Hippocampal formation (tissue), 2 donors: ENCODE measurements at places on chromosomes 12 and 14.
A peak's percentile ranks its signal among the peaks of the same experiment; 100 is the strongest.

DNA sequence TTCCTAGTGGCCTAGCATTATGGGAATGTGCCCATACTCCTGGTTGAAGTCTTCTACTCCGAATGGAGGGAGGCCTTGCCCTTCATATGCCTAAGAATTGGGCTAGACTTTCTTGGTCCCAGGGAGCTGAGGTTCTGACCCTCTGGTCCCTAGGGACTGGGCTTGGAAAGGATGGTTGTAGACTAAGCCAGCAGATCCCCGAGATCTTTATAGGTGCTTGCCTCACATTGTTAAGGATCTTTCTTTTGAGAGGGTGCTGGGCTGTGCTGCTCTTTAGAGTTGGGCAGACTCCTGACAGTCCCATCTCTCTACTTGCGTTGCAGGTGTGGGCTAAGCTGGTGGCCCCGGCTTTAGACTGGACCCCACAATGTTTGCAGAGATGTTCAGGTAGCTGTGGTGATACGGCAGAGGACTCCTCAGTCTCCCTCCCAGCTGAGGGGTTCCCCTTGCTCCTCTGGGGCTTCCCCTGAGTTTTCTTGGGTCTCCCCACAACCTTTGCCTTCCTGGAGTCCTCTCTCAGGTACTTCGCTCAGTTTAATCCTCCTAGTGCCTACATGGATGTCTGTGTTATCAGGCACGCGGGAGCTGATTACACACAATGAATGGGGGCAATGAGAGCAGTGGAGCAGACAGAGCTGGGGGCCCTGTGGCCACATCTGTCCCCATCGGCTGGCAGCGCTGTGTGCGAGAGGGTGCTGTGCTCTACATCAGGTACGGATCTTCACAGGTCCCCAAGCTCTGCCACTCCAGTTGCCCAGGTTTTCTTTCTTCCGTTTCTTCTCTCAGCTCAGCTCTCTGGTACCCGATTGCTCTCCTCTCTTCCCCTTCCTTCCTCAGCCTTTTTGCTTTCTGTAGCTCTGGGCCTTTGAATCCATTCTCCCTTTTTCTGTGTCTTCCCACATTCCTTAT lies 1.3 kb downstream of the MBD6 start:
- no peak for DNase-seq

- DNase-seq, result no peak
Measured at GRCh38 chr14:45757655-45758054, 504.7 kb upstream of the MIS18BP1 start.

DNA sequence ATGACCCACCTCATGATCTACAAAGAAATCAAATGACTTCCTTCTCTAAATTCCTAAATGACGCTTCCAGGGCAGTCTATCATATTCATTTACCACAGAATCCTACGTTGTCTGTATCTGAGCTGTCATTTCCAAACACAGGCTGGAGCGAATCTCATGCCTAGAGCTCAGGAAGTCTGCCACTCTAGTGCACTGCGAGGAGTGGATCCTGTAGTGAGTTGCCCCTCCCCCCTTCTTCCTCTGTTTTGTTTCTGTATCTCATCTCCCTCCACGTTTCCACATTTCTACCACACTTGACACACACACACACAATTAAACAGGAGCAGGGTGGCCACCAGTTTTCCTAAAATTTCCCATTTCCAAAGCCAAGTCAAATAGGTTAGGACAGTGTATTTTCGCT lies 415.4 kb upstream of the PRICKLE1 start:
- no peak for DNase-seq

DNA sequence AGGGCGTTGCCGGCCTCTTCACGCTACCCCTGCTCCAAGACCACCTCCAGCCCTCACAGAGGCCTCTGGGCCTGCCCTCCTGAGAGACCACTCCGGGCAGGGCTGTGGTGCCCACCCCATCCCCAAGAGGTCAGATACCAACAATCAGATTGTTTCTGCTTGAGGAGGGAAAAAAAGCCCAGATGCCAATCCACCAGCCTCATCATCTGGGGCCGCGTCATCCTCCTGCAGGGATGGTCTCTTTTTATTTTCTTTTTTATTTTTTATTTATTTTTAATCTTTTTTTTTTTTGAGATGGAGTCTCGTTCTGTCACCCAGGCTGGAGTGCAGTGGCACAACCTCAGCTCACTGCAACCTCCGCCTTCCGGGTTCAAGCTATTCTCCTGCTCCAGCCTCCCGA lies 93.4 kb downstream of the FBXL14 start:
- DNase-seq, result no peak

DNA sequence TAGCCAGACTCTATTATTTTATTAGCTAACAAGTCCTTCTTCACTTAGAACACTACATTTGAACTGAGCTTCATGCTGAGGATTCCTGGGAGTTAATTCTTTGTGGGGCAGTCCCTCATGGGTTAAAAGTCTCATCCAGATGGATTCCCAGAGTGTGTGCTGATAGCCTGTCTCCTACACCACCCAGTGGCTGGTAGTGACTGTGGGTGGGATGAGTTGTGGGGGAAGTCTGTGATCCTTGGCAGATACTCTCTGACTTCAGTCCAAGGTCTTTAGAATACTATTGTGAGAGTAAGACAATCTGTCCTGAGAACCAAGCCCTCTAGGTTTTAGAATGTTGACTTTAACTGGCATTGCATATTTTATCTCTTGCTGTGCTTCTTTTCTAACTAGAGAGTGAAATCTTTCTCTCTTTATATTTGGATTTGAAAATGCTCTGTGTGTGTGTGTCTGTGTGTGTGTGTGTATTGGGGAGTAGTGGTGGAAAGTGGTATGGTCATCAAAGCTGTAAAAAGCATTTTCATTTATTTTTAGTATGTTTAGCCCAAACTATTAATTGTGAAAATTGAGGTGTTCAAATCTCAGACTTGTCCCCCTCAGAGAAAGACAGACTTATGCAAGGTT lies 37.3 kb downstream of the AKAP6 start:
- peak; percentile 88 for DNase-seq

DNA sequence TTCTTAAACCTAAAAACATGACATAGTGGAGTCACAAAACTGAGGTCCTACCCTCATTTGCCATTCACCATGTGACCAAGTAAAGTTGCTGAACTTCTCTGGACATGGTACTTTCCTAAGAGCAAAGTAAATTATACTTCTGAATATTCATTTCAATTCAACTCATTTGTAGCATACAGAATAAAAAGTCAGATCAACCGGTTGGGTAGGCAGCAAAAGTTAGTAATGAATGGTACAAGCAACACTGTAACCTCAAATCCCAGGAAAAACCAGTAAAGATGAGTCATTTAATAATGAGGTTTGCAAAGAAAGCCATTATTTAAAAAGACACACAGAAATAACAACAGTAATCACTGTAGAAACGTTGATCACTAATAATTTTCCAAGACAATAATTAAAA lies 8.7 kb downstream of the POLE2 start:
- DNase-seq, result no peak

GRCh38 chr14:53948205-53948884 lies 8.3 kb downstream of the BMP4 start:
- DNase-seq, result no peak

- DNase-seq, result no peak
Measured at GRCh38 chr12:3119192-3119755, 42.1 kb downstream of the TSPAN9 start.

GRCh38 chr12:117235261-117235660 lies 45.0 kb upstream of the FBXO21 start:
- no peak for DNase-seq

DNA sequence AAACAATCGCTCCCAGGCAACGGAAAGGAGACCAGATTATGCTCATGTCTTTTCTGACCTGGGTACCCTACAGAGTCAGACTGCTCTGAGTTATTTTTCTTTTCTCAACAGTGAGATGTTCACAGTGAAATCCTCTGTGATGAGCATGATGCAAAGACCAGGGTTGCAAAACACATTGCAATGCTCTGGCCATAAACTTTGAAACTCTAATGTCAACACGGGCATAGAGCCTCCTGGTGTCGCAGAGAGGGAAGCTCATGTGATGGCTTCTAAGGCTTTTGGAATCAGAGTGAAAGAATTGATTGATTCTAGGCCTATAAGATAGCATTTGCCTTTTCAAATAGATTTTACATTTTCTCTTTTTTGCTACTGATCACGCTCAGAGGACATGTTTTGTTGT lies 193.4 kb downstream of the RASSF9 start:
- DNase-seq, result no peak

DNA sequence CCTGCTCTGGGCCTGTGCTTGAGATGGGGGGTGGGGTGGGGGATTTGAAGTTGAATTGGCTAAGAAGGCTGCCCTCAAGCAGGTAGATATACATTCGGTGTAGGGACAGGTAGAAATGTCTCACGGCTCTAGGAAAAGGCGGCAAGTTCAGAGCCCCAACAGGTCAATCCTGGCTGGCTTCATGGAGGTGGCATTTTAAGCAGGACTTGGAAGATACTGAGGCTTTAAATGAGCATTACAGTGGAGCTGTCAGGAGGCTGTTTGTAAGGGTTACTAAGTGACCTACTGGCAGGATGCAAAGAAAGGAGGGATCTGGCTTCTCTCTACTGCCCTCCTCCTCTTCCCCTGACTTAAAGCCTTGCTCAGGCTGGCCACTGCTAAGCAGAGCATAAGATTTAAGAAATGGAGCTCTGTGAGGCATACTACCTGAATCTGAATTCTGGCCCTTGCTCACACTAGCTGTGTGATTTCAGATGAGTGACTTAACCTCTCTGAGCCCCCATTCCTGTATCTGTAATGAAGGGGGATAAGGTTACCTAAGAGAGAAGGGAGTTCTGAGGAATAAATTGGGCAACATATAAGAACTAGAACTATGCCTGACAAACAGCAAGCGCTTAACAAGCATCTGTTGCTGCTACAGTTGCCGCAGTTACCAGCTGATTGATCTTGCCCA lies 61.6 kb downstream of the SLC24A4 start:
- no peak for DNase-seq
